ENCODE measurements at places on chromosomes 6 and 20.

GRCh38 chr6:75403563-75404080, 90.0 kb downstream of the FILIP1 start:
- H3K4me3 ChIP-seq: no peak overlapping the region
- H3K36me3 ChIP-seq: no peaks in the 10 kb centered on the region
- no peak for DNase-seq
- H3K4me1 ChIP-seq: no peaks in the 10 kb centered on the region
- H3K27ac ChIP-seq: no peak overlapping the region

DNA sequence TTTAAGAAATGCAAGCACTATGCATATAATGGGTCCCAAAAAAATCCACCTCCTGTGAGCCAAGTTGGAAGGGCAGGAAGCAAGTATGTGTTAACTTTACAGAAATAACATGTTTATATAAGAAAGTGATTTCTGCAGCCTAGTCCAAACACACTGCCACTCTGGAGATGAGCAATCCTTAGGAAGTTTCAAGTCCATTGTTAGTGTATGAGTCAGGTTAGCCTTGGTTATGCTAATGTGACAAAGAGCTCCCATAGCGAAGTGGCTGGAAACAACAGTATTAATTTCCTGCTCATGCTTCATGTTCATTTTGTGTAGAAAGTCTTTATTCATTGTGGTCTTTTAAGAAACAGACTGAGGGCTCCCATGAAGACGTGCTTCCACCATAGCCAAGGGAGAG, 121.4 kb downstream of the TBXT start:
- H3K4me1 ChIP-seq: no peaks in the 10 kb centered on the region
- H3K36me3 ChIP-seq: no peaks in the 10 kb centered on the region
- no peak for DNase-seq
- no peaks in the 10 kb centered on the region for H3K27me3 ChIP-seq

- H3K27me3 ChIP-seq: no peaks in the 10 kb centered on the region
- H3K4me3 ChIP-seq: no peak overlapping the region
- H3K4me1 ChIP-seq: no peaks in the 10 kb centered on the region
- no peak overlapping the region for H3K27ac ChIP-seq
Observed at GRCh38 chr6:22290045-22290444, 6.8 kb downstream of the PRL start.

- H3K4me3 ChIP-seq: no peak overlapping the region
- H3K4me1 ChIP-seq: no peaks in the 10 kb centered on the region
- H3K36me3 ChIP-seq: no peaks in the 10 kb centered on the region
Observed at GRCh38 chr20:19697415-19697814, 60.6 kb upstream of the RIN2 start.

DNA sequence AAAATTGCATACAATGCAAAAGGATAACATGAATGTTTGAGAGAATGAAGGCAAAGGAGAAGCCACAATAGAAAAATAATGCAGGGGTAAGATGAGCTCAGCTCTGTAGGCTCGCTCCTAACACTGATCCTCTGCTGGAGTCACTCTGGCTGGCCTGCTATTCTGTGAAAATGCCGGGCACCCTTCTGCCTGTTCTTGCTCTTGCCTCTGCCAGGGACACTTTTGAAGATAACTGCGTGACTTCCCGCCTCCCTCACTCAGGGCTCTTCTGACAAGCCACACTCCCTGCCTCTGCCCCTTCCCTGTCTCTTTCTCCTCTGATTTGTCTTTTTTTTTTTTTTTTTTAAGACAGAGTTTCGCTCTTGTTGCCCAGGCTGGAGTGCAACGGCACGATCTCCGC, 35.3 kb upstream of the MYBL2 start:
- no peak overlapping the region for H3K4me3 ChIP-seq
- DNase-seq: no peak
- H3K27me3 ChIP-seq: no peaks in the 10 kb centered on the region
- no peaks in the 10 kb centered on the region for H3K4me1 ChIP-seq

DNA sequence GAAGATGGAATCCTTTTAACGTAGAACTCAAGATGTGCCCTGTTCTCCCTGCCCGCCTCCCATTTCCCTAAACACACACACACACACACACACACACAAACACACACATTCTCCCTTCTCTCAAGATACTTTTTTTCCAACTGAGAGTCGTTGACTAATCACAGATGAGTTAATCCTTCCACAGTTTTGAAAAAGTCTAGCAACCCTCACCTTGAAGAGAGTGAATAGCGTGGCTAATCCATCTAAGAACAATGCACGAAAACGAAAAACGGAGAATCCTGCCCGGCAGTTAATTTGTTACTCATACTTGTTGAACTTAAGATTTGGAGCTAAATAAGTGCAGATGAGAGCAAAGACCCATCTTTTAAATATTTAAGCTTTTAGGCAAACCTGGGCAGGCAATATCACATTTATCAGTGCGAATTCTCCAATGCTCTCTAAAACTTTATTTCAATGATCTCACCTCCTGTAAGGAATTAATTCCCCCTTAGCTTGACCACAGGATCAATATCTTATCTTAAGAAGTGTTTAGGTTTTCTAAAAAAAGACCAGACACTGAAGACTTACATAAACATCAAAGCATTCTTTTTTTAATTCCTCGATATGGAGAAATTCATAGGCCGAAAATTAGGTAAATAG, 1.1 kb downstream of the AGPAT4 start:
- H3K27me3 ChIP-seq: no peaks in the 10 kb centered on the region
- H3K4me3 ChIP-seq: peak overlapping the region; percentile 48
- no peak for DNase-seq
- H3K36me3 ChIP-seq: no peaks in the 10 kb centered on the region
- H3K27ac ChIP-seq: peak overlapping the region; percentile 78
- peaks cover 17% of the 10 kb centered on the region for H3K4me1 ChIP-seq

- H3K4me1 ChIP-seq: no peaks in the 10 kb centered on the region
- H3K27ac ChIP-seq: no peak overlapping the region
- H3K4me3 ChIP-seq: no peak overlapping the region
- DNase-seq: no peak
Observed at GRCh38 chr6:100456141-100456907, 8.4 kb downstream of the SIM1 start.

- H3K27ac ChIP-seq: peak overlapping the region; percentile 98
- no peaks in the 10 kb centered on the region for H3K27me3 ChIP-seq
Observed at GRCh38 chr20:50510706-50511542, 741 bp downstream of the PTPN1 start.

DNA sequence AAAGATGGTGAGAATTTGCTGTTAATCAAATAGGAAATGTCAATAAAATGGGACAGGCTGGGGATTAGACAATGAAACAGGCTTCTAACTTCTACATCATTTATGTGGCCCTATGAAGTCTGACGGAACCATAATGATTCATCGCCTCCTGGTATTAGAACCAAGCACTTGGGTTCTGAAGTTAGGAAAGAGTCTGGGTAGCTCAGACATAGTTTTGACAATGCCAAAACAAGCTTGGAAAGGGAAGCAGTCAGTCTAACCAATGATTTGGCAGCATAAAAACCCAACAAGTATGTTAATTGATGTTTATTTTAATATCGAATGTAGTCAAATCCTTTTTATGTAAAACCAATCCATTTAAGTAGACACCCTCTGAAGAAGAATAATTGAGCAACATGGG, 160.8 kb upstream of the RSPO3 start:
- no peak overlapping the region for H3K27ac ChIP-seq
- DNase-seq: no peak
- H3K27me3 ChIP-seq: no peaks in the 10 kb centered on the region
- H3K4me3 ChIP-seq: no peak overlapping the region
- no peaks in the 10 kb centered on the region for H3K4me1 ChIP-seq

DNA sequence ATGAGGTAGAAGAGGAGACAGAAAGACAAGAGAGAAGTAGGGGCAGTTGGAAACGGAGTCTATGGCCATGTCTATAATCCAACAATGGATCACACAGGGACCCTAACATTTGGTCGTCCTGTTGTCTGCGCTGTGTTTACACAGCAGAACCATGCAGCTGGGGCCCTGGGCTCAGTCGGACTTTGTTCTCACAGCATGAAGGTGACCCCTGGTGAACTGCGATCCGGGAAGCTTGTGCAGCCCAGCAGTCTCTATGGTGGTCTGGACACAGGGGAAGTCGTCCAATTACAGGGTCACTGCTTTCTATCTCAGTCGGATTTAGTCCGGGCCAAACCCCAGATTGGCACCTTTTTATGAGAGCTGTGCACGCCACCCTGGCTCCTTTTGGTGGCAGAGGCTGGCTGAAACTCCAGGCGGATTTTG, 153.6 kb downstream of the FOXA2 start:
- H3K27me3 ChIP-seq: no peaks in the 10 kb centered on the region
- no peak overlapping the region for H3K4me3 ChIP-seq
- H3K27ac ChIP-seq: no peak overlapping the region
- no peaks in the 10 kb centered on the region for H3K4me1 ChIP-seq

- no peak for DNase-seq
- H3K4me3 ChIP-seq: no peak overlapping the region
- no peaks in the 10 kb centered on the region for H3K36me3 ChIP-seq
- no peaks in the 10 kb centered on the region for H3K4me1 ChIP-seq
Observed at GRCh38 chr6:154569156-154569862, 58.8 kb upstream of the CNKSR3 start.

- no peaks in the 10 kb centered on the region for H3K27me3 ChIP-seq
- no peaks in the 10 kb centered on the region for H3K4me1 ChIP-seq
- H3K4me3 ChIP-seq: no peak overlapping the region
- DNase-seq: no peak
- no peaks in the 10 kb centered on the region for H3K36me3 ChIP-seq
- H3K27ac ChIP-seq: no peak overlapping the region
Observed at GRCh38 chr20:55561259-55561658, 444.1 kb downstream of the CBLN4 start.

DNA sequence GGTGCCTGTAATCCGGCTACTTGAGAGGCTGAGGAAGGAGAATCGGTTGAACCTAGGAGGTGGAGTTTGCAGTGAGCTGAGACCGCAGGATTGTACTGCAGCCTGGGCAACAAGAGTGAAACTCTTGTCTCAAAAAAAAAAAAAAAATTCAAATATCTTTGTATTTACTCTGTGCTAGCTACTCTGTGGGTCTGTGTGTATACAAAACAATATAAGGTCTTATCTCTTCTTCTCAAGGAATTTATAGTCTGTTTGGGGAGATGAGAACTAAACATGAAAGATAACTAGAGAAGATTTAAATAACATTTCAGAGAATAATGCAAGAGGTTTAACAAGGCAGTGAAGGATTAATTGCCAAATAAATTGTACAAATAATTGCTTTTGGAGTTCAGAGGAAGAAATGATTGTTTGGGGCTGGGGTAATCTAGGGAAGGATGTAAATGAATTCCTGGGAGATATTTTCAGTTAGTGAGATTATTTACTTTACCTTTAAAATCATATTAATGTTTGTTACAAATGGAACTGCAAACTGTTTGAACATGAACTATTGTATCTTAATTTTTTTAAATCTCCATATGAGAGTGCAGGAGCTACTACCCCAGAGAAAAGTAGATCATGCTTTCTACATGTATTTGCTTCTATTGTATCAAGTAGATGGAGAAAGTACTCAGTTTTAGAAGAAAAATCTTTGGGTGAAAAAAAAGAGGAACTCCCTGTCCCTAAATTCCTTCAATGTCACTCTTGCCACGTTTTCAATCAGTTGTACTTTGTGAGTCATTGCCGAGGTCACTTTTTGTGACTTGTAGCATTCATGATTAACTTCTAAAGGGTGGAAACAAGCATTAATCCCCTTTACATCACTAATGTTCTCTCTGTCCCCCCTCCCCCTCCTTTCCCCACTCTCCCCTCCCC, 39.0 kb downstream of the NCOA3 start:
- no peaks in the 10 kb centered on the region for H3K36me3 ChIP-seq
- DNase-seq: no peak
- no peaks in the 10 kb centered on the region for H3K27me3 ChIP-seq
- H3K4me1 ChIP-seq: peaks cover 38% of the 10 kb centered on the region
- H3K27ac ChIP-seq: no peak overlapping the region
- no peak overlapping the region for H3K4me3 ChIP-seq

- no peak for DNase-seq
- no peaks in the 10 kb centered on the region for H3K36me3 ChIP-seq
- H3K4me1 ChIP-seq: peaks cover 20% of the 10 kb centered on the region
- H3K4me3 ChIP-seq: no peak overlapping the region
- H3K27me3 ChIP-seq: peaks cover 3% of the 10 kb centered on the region
Observed at GRCh38 chr20:46202766-46203509, 84.8 kb downstream of the CD40 start.

DNA sequence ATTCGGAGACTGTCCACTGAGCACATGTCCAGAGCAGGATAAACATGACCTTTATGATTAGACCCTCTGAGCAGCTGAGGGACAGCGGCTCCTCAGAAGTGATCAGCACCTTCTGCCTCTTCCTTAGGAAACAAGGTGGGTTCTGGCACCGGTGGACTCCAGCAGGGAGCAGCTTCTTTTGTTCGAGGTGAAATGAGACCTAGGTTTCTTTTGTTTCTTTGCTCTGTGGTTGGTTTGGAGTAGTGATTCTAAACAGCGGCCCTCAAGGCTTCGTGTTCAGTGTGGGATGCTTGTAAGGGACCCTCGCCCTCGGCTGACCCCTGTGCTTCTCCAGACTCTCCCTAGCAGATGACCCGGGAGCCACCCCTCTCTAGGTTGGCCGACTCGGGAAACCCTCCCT, 14.6 kb upstream of the FRMD1 start:
- no peak overlapping the region for H3K27ac ChIP-seq
- H3K36me3 ChIP-seq: no peaks in the 10 kb centered on the region
- H3K27me3 ChIP-seq: no peaks in the 10 kb centered on the region
- no peak for DNase-seq
- no peaks in the 10 kb centered on the region for H3K4me1 ChIP-seq
- no peak overlapping the region for H3K4me3 ChIP-seq

GRCh38 chr20:52747845-52748284, 224.3 kb upstream of the TSHZ2 start:
- H3K27me3 ChIP-seq: no peaks in the 10 kb centered on the region
- H3K27ac ChIP-seq: no peak overlapping the region
- DNase-seq: no peak
- H3K36me3 ChIP-seq: no peaks in the 10 kb centered on the region
- H3K4me3 ChIP-seq: no peak overlapping the region

DNA sequence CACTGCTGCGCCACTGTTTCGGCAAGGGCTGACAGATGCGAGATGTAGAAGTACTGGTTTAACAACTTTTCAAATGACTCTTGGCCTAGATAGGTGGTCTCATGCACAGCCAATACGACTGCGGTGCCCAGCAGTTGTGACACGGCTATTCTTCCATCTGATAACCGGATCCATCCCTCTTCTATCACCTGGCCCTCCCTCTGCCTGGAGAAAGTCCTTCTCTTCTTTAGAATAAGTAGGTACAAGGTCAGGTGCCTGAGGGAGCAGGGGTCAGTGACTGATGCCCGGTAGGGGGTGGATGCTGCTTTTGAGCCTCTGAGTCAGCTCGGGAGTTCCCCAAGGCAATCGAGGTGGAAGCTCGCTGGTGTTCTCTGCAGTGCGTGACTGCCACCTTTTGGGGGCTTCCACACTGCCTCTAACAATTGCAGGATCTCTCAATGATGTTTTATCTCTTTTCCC, 166.8 kb upstream of the GRIK2 start:
- H3K27me3 ChIP-seq: no peaks in the 10 kb centered on the region
- H3K36me3 ChIP-seq: no peaks in the 10 kb centered on the region
- H3K4me1 ChIP-seq: no peaks in the 10 kb centered on the region
- no peak for DNase-seq
- H3K27ac ChIP-seq: no peak overlapping the region

DNA sequence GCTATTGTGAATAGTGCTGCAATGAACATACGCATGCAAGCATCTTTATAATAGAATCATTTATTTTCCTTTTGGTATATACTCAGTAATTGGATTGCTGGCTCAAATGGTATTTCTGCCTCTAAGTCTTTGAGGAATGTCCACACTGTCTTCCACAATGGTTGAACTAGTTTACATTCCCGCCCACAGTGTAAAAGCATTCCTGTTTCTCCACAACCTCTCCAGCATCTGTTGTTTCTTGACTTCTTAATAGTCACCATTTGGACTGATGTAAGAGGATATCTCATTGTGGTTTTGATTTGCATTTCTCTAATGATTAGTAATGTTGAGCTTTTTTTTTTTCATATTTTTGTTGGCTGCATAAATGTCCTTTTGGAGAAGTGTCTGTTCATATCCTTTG, 208.7 kb downstream of the PHF3 start:
- H3K4me3 ChIP-seq: no peak overlapping the region
- no peaks in the 10 kb centered on the region for H3K4me1 ChIP-seq
- no peak for DNase-seq
- no peaks in the 10 kb centered on the region for H3K27me3 ChIP-seq
